ENCODE measurements at places on chromosomes 1 and 21.

DNA sequence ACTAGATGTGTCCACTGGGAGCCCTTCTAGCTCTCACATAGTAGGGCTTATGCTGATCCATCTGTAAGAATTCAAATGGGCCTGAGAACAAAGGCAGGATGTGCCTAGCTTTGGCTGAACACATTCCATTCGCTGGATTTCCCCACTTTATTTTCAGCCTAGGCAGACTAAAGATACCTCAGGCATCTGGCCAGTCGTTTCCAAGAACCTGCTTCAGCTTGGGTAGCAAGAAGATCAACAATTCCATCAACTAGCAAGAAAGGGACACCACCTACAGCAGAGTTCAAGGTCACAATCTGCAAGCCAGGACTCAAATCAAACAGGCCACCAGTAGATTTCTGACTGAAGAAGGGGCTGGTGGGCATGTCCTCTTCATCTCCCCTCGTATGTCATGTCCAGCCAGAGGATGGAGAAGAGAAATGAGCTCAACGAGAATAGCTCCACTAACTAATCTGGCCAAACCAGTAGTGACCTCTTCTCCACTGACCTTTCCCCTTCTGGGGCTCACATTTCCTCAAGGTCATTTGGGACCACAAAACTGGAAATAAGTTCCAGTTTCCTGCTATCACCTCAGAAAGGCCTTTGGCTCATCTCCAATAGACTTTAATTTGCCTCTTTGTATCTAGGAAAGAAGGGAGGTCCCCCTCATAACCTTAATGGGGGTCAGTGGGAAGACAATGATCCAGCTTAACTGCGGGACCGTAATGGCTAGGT, 14.2 kb downstream of the TXNIP start:
- DNase-seq: peak; percentile 49

GRCh38 chr1:61638911-61639605, 85.9 kb downstream of the TM2D1 start:
- no peak for DNase-seq

- no peak for DNase-seq
These were observed 52.2 kb downstream of the ACP6 start for GRCh38 chr1:147618077-147618569.

- DNase-seq: no peak
These were observed 643 bp upstream of the MOB3C start for GRCh38 chr1:46617108-46617800.

- DNase-seq: peak; percentile 90
These were observed 14.4 kb upstream of the IFI6 start for GRCh38 chr1:27686223-27686990.

- peak; percentile 87 for DNase-seq
These were observed 38.4 kb upstream of the FOXO6 start for GRCh38 chr1:41322835-41323234.

GRCh38 chr1:152623203-152623844, 421 bp upstream of the LCE3A start:
- peak; percentile 30 for DNase-seq

DNA sequence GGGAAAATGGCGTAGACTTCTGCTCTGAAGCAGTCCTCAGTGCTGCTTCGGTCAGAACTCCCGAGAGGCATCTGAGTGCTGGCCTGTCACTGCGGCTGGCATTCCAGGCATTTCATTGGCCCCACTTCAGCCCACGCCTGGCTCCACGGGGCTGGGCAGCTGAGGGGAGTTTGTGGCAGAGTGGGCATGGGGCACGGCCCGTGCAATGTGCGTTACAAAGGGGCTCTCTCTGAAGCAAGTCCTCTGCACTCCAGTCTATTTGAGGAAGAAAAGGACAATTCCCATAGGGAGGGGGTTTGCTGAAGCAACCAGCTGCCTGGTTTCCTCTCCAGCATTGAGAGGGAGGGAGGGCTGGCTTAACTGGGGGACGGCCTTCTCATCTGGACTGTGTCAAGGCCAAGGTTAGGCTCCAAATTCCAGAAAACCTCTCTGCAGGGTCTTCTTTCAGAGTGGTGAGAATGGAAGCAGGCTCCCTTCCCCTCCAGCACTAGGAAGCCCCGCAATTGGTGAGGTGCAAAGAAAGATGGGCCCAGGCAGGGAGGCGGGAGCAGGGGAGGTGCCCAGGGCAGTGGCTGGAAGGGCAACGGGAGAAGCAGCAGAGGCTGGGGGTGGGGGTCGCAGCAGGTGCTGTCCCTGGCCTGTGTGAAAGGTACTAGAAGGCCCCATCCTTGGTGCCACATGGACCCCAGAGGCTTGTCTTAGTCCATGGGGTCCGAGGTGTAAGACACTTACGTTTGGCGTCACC, 21.1 kb upstream of the GPR157 start:
- DNase-seq: peak; percentile 88

GRCh38 chr1:159941591-159942560, 3.5 kb downstream of the IGSF9 start:
- no peak for DNase-seq

- no peak for DNase-seq
These were observed 13.2 kb downstream of the CAPN2 start for GRCh38 chr1:223725578-223725977.

GRCh38 chr1:3460672-3461131, 6.2 kb downstream of the ARHGEF16 start:
- no peak for DNase-seq

GRCh38 chr1:14522926-14523241, 75.6 kb upstream of the KAZN start:
- peak; percentile 25 for DNase-seq

GRCh38 chr1:114490274-114490693, 20.7 kb downstream of the TRIM33 start:
- no peak for DNase-seq

- peak; percentile 18 for DNase-seq
These were observed 15.1 kb downstream of the KHDRBS1 start for GRCh38 chr1:32028746-32029145.

- no peak for DNase-seq
These were observed 76.5 kb upstream of the USH2A start for GRCh38 chr1:216499581-216500272.

DNA sequence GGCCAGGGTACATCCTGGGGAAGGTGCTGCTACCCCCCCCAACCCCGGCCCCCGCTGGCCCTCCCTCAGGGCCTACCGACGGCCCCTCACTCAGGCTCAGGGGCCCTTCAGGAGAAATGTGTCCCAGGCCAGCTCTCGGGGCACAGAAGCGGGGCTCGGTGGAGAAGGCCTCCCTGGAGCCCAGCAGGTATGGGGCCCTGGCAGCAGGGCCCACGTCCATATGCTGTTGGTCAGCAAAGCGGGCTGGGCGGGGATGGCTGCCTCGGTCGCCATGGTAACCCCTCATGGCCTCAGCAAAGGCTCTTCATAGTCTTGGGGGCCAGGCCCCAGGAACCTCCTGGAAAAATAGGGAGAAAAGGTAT, 24.4 kb downstream of the DLGAP3 start:
- DNase-seq: no peak

GRCh38 chr1:182806015-182806678, 16.6 kb downstream of the NPL start:
- DNase-seq: no peak

DNA sequence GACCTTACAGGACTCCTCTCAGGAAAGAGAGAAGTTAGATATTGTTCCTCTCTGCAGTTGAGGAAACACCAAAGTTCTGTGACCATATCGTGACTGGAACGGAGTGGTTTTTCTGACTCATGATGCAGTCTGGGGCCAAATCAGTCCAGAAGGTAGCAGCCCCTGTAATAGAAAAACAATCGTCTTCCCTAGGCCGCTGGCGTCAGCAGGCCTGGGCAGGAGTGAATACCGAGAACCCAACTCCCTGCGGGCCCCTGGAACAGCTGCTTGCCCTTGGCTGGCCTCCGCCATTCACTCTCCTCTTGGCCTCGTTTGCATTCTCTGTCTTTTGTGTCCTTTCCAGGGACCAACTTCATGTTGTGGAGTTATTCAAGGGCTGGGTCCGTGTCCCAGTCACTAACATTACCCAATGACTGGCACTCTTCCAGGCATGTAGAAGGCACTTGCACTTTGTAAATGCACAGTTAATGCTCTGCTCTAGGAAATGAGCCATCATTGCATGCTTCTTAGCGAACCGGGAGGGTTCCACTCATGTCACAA, 10.9 kb upstream of the CD101 start:
- peak; percentile 98 for DNase-seq

DNA sequence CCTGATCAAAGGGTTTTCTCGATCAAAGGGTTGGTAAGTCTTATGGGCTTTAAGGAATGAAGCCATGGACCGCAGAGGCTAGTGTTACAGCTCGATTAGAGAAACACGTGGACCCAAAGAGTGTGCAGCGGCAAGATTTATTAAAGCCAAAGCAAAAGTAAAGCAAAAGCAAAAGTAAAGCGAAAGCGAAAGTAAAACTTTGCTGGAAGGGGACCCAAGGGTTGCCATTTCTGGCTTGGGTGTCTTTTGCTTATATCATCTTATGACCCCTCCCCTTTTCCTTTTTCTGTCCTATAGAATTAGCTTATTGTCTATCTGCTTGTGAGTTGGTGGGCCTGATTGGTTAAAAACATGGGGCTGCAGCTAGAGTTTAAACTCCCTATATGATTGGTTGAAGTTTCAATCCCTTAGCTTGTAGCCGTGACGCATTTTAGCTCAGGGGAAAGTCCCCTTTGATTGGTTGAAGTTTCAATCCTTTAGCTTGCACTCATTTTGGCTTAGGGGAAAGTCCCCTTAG, 957.0 kb downstream of the AMY1C start:
- peak; percentile 26 for DNase-seq

GRCh38 chr21:18041012-18041411, 203.6 kb upstream of the CHODL start:
- peak; percentile 12 for DNase-seq

GRCh38 chr1:206941766-206942418, 4.4 kb downstream of the PIGR start:
- DNase-seq: no peak

GRCh38 chr1:206833801-206834200, 31.6 kb upstream of the IL20 start:
- no peak for DNase-seq

DNA sequence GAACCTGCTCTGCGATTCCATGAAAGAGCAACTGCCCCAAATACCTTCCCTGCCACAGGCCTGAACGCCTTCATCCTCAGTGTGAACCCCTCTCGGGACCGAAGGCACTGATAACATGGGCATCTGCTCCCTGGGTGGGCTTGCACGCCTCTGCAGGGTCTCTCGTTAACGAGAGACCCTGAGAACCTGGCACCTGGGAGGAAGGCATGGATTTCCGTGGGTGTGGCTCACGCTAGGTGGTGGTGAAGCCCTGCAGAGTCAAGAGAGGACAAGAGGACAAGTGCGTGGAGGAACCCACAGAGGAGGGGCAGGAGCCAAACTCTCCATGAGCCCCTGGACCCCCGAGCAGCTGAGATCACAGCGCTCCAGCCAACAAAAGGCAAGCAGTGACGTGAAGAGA, 26.8 kb upstream of the COL6A2 start:
- DNase-seq: no peak

GRCh38 chr1:153774026-153774595, 1.1 kb upstream of the SLC27A3 start:
- no peak for DNase-seq

DNA sequence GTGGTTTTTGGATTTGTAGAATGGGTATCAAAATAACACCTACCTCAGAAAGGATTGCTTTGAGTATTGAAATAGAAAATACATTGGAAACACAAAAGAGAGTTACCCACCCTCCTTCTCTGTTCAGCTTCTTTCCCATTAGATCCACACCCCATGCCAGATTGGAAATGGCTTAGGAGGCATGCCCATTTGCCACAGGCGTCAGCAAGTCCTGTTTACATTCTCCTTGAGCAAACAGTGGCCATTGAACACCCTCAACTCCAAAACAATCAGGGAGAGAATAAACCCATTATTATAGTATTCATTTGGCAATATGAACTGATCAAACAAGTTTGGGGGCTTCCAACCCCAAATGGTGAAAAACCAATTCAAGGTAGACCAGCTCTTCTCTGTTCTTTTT, 2.4 kb downstream of the ELAPOR1 start:
- no peak for DNase-seq

DNA sequence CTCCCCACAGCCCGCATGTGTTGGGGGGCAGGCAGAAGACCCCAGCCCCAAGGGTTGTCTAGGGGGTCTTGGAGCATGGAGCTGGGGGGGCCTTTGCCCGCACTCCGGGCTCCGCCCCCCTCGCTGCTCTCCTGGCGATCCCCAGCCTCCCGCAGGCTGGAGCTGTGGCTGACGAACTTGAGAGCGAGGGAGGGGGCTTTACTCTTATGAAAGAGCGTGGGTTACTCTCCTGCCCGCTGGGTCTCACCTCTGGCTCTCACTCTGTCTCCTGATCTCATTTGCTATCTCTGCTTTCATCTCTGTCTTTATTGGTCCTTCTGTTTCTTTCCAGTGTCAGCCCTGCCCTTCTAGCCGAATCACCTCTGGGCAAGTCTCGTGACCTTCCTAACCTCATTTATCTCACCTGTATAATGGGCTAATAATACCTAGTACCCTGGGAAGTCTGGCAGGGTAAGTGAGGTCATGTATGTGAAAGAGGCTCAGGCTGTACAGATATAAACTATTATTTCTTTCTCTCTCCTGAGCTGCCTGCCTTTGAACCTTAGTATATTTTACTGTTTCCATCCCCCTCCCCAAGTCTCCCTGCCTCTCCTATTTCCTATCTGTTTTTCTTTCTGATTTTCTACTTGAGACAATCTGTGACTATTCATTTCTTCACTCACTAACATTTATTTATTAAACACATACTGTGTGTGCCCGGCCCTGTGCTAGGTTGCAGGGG, 731 bp downstream of the EFNA4 start:
- DNase-seq: peak; percentile 38

- DNase-seq: peak; percentile 97
These were observed 933 bp downstream of the HMGN2 start for GRCh38 chr1:26472901-26473845.

- DNase-seq: no peak
These were observed 30.3 kb upstream of the FMOD start for GRCh38 chr1:203381151-203381751.

- no peak for DNase-seq
These were observed 2131.7 kb downstream of the MRPL39 start for GRCh38 chr21:23475281-23476219.

- DNase-seq: no peak
These were observed 2.9 kb downstream of the RGS2 start for GRCh38 chr1:192811594-192812239.

GRCh38 chr1:78284354-78284753, 206.4 kb upstream of the PTGFR start:
- DNase-seq: no peak

GRCh38 chr1:92554216-92554615, 67.5 kb upstream of the GFI1 start:
- no peak for DNase-seq
